Right lung (tissue), 10 donors: ENCODE measurements at places on chromosomes 6 and 20.

DNA sequence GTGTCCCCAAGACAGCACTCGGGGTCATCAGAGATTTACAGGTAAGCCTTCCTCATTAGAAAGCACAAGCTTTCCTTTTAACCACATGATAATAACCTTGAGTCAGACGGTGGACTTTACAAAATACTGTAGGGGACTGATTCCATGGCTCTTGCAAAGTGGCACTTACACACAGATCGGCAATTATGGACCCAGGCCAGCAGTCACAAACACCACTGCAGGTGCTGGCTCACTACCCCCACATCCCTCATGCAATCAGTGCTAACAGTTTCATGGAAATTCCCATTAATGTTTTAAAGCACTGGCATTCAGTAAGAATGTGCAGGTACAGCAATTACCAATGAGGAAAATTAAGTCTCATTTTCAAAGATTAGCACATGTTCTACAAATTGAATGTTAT lies 516.5 kb downstream of the PRKN start:
- no peak for DNase-seq

GRCh38 chr6:144423167-144423566 lies 138.0 kb downstream of the UTRN start:
- DNase-seq: no peak

- DNase-seq: no peak
Measured at GRCh38 chr6:1200081-1200408, 111.9 kb upstream of the FOXQ1 start.

- DNase-seq: no peak
Measured at GRCh38 chr6:11345536-11345935, 113.1 kb upstream of the NEDD9 start.

GRCh38 chr6:33143113-33143770 lies 49.0 kb downstream of the COL11A2 start:
- no peak for DNase-seq

GRCh38 chr6:53514677-53515076 lies 30.2 kb downstream of the GCLC start:
- DNase-seq: no peak

DNA sequence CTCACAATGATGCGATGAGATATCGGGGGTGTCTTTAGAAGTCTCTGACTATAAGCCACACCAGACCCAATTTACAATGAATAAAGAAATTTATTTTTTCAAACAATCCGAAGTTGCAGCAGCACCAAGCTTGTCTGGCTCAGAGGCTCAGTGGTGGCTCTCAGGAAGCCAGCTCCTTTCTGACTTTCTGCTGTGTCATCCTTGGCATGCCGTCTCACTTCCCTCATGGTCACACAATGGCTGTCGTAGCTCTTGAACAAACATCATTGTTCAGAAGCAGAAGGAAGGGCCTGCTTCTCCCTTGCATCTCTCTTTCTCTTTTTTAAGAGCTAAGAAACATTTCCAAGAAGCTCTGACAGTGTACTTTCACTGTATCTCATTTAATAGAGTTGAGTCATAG lies 299.0 kb downstream of the DOK5 start:
- DNase-seq: no peak

- DNase-seq: no peak
Measured at GRCh38 chr20:35600176-35600992, 15.2 kb upstream of the SPAG4 start.

DNA sequence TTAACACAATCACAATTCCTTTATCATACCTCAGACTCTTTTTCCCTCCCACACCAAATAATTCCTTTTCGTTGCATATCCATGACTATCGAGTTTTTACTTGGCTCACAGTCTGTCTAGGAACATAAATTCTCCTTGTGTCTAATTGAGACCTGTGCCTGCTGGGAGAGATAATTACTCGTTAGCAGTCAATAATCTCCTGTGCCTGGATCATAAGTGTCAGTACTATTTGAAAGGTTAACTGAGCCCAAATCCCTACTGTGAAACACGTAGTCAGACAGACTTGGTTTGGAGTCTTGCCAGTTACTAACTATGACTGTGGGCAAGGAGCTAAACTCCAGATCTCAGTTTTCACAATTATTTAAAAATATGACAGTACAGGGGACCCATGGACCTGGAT lies 5.7 kb upstream of the CTNNBL1 start:
- no peak for DNase-seq

GRCh38 chr6:56047931-56048540 lies 172.6 kb upstream of the BMP5 start:
- DNase-seq: no peak

GRCh38 chr20:36097337-36098151 lies 57.0 kb upstream of the EPB41L1 start:
- DNase-seq: no peak

GRCh38 chr6:168182908-168183612 lies 104.0 kb upstream of the FRMD1 start:
- no peak for DNase-seq

- DNase-seq: no peak
Measured at GRCh38 chr6:158018851-158019361, 37.2 kb downstream of the SYNJ2 start.

DNA sequence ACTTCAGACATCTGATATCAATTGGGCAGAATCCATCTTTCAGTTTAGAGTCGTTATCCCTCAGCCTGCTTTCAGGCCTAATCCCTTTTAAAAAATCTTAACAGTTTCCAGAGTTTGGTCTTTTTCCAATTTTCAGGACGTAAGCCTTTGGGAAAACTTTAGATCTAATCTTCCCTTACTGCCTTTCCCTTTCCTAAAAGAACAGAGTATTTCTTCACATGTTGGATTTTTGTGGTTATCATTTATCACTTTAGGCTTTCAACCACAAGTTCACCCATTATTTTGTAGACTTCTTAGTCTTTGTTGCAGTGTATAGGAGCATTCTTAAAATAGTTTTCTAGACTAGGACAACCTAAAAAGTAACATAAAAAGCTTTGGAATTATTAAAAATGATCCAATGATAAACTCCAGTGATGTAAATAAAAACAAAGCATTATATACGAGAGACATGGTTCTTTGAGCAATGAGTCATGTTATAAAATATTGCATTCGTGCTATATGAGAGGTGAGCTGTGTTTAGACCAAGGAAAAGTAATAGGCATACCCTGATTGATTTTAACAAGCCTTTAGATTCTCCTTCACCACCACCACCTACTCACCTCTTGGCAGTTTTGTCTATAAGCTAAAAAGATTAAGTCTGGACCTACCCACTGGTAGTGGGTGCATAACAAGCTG lies 90.4 kb upstream of the MCHR2 start:
- DNase-seq: no peak

GRCh38 chr6:128605961-128606360 lies 85.6 kb upstream of the PTPRK start:
- no peak for DNase-seq

GRCh38 chr6:90296341-90297114 lies at the start of gene BACH2:
BACH2 (minus strand) TSS chr6:90296843; CDS start chr6:90008844, 287,999 bp downstream.
- DNase-seq: peak; percentile 91

DNA sequence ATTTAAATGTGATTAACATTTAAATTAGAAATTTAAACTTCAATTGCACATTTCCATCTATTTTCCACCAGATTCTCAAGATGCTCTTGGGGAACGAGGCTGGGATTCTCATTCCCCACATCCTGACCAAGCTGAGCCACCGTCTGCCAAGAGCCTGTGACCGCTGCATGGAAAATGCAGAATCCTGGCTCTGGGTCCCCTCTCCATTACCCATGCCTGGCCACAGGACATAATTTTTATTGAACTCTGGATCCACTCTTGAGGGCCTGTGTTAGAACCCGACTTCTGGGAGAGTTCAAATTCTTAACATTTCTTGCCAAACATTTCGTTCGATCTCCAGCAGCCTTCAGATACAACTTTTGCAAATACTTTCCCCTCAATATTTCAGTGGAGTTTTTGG lies 201.6 kb upstream of the SNX9 start:
- no peak for DNase-seq

- DNase-seq: no peak
Measured at GRCh38 chr20:46088409-46089166, 1.2 kb downstream of the NCOA5 start.

GRCh38 chr20:38900606-38901005 lies 25.6 kb upstream of the FAM83D start:
- DNase-seq: no peak

- no peak for DNase-seq
Measured at GRCh38 chr6:148495029-148495428, 152.4 kb downstream of the SASH1 start.

GRCh38 chr20:21099751-21100577 lies 6.2 kb downstream of the LINC00237 start:
- no peak for DNase-seq

DNA sequence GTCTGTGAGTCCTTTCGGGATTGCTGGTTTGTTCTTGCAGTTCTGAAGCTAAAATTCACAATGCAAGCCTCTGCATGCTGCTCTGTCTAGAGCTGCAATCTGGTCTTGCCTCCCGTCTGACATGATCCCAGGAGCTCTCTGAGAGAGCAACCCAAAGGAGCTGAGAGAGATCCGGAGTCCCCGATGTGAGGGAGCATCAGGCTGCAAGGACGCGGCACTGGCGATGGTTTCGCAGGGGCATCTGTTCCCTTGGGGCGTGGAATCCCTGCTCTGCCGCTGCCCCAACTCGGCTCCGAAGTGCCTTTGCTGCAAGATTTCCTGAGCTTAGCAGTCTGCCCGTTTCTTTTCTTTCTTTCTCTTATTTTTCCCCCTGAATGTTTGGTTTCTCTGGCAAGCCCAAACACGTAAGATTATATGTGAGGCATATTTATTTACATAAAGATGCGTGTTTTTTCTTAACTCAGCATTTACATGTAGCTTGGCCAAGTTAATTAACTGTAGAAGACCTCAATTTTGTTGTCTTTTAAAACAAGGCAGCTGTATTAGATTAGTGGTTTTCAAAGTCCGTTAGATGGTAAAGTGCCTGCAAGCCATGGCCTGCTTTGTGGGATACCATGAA lies 873.0 kb downstream of the KIF16B start:
- no peak for DNase-seq

GRCh38 chr6:57075092-57075491 lies 14.9 kb upstream of the ZNF451 start:
- DNase-seq: no peak

- no peak for DNase-seq
Measured at GRCh38 chr20:11716239-11716944, 201.3 kb upstream of the BTBD3 start.

DNA sequence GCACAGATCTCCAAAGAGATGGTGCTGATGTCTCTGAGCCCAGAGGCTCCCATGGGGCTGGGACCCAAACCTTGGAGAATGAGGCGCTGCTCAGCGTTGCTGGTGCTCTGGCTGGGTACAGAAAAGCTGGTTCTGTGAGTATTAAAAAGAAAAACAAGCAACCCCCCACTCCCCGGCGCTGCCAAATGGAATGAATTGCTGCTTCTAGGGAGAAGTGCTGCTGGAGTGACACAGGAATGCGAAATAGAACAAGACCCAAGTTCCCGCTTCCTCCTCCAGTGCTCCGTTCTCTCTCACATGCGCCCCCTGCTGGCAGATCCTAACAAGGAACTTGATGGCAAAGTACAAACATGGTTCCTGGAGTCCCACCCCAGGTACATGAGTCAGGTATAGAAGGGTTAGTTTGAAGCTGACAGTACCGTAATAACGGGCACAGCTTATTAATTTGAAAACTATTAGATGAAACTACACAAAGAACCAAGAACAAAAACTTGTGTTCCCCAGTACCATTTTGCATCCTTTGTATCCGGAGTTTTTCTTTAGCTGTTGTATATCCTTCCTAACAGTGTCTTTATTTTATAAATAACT lies 2.1 kb upstream of the DDX27 start:
- DNase-seq: peak; percentile 89

GRCh38 chr20:49794336-49795134 lies 18.1 kb upstream of the SLC9A8 start:
- DNase-seq: no peak

DNA sequence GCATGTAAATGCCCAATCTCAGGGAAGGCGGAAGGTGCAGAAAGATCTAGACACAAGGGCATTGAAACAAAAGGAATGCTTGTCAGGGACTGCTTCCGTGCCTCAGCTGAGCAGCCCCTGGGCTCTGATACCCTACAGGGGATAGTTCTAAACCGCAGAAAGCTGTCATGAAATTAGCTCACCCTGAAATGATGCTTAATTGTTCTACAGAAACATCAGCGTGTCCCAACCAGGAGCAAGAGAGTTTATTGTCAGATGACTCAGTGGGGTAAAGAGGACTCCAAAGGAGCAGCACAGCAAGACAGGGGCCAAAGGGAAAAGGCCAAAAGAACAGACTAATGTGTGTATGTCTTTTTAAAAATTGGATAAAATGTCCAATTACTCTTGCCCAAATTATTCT lies 258.4 kb upstream of the JARID2 start:
- no peak for DNase-seq

GRCh38 chr6:170269151-170269845 lies 21.6 kb downstream of the DLL1 start:
- no peak for DNase-seq

DNA sequence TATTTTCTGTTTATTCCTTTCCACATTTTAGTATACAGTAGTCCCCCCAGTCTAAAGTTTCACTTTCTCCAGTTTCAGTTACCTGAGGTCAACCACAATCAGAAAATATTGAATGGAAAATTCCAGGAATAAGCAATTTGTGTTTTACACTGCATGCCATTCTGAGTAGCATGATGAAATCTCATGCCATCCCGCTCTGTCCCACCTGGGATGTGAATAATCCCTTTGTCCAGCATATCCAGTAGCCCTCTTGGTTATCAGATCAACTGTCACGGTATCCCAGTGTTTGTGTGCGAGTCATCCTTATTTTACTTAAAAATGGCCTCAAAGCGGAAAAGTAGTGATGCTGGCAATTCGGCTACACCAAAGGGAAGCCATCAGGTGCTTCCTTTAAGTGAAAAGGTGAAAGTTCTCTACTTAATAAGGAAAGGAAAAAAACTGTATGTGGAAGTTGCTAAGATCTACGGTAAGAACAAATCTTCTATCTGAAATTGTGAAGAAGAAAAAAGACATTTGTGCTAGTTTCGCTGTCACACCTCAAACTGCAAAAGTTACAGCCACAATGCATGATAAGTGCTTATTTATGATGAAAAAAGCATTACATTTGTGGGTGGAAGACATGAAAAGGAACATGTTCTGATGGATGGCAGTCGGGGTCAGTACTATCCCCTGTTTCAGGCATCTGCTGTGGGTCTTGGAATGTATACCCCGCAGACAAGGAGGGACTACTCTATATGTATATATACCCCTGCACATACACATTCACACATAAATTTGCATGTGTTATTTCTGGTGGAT lies 11.3 kb downstream of the NOX3 start:
- DNase-seq: no peak

DNA sequence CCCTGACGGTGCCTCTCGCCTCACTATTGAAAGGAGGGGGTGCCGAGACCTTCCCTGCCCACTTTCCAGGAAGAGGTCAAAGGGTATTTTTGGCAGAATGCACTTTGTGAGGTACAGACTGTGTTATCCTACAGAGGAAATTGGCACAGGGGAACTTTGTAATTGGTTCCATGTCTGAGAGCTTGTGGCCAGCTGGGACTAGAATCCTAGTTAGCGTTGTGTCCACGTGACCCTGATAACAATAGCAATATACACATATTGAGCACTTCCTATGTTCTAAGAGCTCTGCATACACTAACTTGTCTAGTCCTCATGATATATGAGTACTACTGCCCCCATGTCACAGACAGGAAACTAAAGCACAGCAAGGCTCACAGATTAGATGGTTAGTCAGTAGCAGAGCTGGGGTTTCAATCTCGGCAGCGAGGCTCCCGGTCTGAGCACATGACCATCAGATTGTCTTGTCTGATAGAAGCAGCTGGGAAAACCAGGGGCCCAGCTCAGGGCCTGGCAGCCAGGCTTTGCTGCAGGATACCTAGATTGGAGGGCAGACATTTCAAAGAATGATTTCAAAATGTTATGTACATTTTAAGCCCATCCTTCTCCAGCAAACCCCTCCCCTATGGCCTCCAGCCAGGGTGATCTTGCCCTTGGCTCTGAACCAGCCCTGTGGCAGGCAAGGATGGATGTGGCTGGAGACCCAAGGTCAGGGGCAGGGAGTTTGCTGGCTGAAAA lies 1.4 kb downstream of the MAPK13 start:
- peak; percentile 59 for DNase-seq
